Activated CD4-positive, alpha-beta T cell treated with anti-CD3 and anti-CD28 coated beads, Interleukin-2, Interleukin-4, amounts not matched to agents 100 ng/mL and 50 ng/mL, durations not matched to agents 16 hours and 8 hours (primary cell): ENCODE measurements at places on chromosomes 3 and 15.

- DNase-seq = no peak
Measured at GRCh38 chr3:106381286-106381938, 512.6 kb upstream of the CBLB start.

- DNase-seq = no peak
Measured at GRCh38 chr3:61073566-61074165, 177.6 kb downstream of the FHIT start.

GRCh38 chr3:166263460-166263859 is 426.2 kb upstream of the BCHE start:
- no peak for DNase-seq

DNA sequence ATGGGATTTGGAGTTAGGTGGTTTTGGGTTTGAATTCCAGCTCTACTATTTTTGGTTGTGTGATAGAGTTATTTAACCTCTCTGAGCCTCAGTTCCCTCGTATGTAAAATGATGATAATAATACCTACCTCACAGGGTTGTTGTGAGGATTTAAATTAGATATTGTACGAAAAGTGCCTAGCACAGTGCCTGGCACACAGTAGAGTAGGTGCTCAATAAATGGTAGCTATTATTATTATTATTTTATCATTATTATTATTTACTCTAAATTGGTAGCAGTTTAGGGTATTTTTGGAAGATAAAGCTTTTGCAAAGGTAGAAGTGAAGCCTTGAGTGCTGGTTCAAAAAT is 1.3 kb upstream of the AP2M1 start:
- no peak for DNase-seq

DNA sequence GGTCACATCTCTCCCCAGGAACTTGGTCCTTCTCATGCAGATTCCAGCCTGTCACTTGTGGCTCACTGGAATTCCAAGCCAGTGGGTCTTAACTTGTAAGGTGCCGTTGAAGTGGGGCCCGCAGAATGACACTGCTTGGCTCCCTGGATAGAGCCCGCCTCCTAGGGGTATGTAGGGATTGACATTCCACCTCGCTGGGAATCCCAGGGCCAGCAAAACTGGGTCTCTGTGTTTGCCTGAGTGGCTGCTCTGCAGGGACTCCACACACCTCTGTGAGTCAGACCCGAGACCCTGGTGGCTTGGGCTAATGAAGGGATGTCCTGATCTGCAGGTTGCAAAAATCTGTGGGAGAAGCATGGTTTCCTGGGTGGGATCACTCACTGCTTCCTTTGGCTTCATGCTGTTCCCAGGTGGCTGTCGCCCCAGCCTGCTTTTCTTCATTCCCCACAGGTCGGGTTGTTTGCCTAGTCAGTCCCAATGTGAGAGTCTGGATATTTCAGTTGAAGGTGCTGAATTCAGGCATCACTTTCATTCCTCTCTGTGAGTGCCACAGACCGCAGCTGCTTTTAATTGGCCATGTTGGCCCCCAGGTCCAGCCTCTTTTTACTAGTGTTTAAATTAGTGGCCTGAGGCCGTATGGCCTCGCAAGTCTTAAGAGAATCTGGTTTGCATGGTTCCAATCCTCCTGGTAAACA is 156.0 kb upstream of the TRIM42 start:
- DNase-seq = no peak

DNA sequence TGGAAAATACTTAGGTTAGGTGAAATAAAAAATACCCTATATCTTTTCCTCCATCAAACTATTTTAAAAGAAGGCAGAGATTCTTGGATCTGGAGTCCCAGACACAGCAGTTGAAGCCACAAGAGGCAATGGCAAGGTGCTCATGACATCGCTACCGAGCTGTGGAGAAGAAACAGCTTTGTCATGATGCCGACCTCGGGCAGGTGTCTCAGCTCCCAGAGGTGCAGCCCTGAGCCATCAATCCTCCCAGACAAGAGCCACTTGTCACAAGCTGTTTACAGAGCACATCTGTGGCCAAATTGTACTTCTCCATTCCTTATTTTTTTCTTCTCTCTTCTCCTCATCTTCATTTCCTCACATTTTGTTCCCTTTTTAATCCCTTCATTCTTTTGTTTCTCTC is 50.8 kb downstream of the GPR176 start:
- no peak for DNase-seq

DNA sequence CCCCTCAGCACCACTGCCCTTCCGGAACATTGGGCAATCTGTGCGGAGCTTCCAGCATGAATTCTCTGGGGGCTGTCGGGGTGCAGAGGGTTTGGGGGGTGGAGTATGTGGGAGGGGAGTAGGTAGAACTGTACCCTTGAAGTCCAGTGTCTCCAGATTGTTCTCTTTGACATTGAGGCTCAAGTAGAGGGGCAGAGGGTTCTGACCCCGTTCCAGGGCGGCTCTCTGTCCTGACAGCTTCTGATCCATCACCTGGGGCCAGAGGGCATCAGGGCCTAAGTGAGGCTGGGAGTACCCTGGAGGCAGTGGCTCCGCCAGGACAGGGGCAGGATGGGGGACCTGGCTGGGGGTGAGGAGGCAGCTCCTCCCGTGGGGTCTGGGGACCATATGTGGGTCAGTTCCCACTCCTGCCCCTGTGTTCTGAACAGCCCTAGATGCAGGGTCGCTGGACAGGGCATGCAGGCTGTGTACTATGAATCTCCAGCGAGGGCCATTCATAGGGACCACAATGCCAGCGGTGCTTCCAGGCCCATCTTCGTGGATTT is 22.1 kb downstream of the PLA2G4D start:
- DNase-seq = no peak
